ENCODE measurements at places on chromosomes 6 and 20. TPM values are rescaled to one million over a fixed set of nuclear protein-coding genes. Genes with fewer than 3 reads are reported as not detected.

- no peak for DNase-seq
Measured at GRCh38 chr6:10528158-10528981, 7.2 kb downstream of the GCNT2 start.

IPCEF1 gene
- total RNA-seq: 0.40 TPM

SIRPG gene
- not detected for total RNA-seq

RBPJL gene
- not detected for total RNA-seq

KCNK16 gene
- total RNA-seq: not detected

SNAP91 gene
- total RNA-seq: not detected

KIFC1 gene
- 0.25 TPM for total RNA-seq

RCAN2 gene
- total RNA-seq: 108 TPM

GRCh38 chr20:52270001-52270606, 78.5 kb upstream of the ZFP64 start:
- no peak for DNase-seq

BCLAF1 gene
- total RNA-seq: 94.6 TPM

GRCh38 chr6:121260651-121261102, 73.6 kb downstream of the TBC1D32 start:
- peak; percentile 21 for DNase-seq

PRDM1 gene
- 1.9 TPM for total RNA-seq

NRN1 gene
- total RNA-seq: 12.8 TPM

DNA sequence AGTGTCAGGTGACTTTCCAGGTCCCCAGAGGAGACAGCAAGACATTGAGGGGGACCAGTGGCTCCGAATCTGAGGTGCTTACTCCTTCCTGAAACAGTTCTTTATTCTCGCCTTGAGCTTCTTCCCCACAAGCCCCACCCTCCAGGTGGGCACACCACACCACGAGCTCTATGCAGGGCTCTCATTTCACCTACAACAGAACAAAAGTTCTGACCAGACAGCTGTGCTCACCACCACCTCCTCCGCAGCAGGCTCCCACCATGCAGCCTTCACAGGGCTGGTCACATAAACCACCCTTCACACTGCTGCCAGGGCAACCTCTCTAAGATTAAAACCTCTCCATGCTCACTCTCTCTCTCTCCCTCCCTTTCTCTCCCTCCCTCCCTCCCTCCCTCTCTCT, 384.5 kb upstream of the ARID1B start:
- no peak for DNase-seq

SULF2 gene
- total RNA-seq: 11.6 TPM

- no peak for DNase-seq
Measured at GRCh38 chr20:43941476-43942200, 27.0 kb downstream of the TOX2 start.

DNA sequence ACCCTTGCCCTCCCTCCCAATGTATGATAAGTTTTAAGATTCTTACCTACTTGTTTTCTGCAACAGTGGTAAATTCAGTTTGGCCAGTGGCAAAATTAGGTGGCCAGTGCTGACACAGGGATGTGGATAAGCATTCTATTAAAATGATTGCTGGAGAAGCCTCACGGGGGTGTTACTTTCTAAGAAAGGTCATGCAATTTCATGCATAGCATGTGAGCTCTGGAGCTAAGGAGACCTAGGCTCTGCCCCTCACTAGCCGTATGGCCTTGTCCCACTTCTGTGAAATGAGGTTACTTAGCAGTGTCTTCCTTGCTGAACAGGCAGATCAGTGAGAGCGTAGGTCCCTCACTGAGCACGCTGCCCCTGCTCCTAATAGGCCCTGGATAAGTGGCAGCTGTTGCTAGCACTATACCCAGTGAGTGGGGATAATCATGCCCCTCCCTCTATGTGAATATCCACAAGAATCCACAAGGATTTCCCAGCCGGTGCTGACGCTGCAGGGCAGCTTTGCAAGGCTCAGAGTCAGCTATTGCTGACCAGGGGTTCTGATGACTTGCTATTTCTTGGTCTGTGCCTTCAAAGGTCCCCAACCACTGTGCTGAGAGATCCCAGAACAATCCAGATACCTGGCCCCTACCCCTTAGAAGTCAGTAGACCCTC, 86.5 kb upstream of the MRPS10 start:
- no peak for DNase-seq

DNA sequence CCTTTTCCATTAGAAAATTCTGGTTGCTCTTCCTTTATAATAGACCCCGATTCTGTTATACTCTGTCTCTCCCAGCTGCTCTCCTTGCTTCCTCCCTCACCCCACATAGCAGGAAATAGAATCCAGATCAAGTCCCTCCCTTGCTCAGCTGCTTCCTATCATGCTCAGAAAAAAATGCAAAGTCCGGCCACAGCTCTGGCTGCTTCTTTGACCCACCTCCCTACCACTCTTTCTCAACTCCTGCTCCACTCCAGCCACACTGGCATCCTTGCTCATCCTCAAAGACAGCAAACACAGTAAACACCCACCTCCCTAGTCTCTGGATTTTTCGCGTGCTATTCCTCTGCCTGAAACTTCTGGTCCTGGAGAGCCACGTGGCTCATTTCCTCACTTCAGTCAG, 9.1 kb upstream of the SLC22A16 start:
- no peak for DNase-seq

RPL10A gene
- 676 TPM for total RNA-seq

GHRH gene
- not detected for total RNA-seq

MOCS1 gene
- 24.2 TPM for total RNA-seq

DNA sequence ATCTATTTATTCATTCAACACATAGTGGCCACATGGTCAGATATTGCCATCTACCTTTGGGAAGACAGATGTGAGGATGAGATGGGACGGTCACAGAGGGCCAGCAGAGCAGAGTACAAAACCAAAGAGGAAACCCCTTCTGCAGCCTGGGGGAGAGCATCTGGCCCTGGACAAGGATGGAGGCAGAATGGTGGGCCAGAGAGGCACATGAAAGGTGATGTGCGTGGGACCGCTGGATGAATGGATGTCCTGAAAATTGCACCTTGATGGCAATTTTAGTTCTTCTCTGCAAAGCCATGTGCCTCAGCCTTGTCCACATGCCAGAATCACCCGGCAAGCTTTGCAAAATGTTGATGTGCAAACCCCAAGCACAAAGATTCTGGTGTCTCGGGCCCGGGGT, 77.4 kb upstream of the CD93 start:
- no peak for DNase-seq

DNA sequence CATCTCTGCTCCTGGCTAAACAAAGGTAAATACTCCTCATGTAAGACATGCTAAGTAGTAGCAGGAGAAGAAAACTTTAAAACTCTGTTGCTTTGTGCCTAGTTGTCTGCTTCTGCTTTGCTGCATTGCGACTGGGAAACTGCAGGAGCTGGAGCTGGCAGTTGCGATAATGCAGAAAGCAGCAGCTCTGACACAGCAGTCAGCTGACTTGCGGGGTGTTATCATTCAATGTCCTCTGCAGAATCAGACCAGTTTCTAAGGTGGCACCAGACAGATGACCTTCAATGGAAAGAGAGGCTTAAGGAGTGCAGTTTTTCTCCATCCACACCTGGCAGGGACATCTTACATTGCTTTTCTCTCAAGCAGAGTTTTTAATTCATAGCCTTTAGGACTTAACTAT, 69.9 kb upstream of the SOX4 start:
- no peak for DNase-seq

- DNase-seq: no peak
Measured at GRCh38 chr6:17621003-17621402, 20.9 kb downstream of the FAM8A1 start.

- DNase-seq: no peak
Measured at GRCh38 chr6:11426571-11426970, 111.0 kb upstream of the TMEM170B start.

- no peak for DNase-seq
Measured at GRCh38 chr20:25248786-25249172, 894 bp downstream of the PYGB start.

- DNase-seq: no peak
Measured at GRCh38 chr20:8798505-8798904, 270.4 kb upstream of the PLCB4 start.

GRCh38 chr6:112384511-112384910, 37.4 kb downstream of the RFPL4B start:
- DNase-seq: no peak

DNA sequence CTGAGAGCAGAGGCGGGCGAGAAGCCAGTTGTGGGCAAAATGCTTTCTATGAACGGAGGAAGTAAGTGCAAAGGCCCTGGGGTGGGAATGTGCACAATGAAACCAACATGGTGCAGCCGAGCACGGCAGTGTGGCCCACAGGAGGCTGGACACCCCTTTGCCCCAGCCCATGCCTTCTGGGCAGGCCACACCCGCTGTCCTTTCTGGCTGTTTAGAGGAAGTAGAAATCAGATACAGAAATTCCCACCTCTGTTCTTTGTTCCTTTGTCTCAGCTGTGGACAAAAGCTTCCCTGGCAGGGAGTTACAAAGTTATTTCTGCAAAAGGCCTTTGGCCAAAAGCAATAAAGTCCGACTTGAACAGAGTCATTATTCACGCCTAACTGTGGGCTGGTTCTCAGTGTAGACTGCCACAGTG, 11.9 kb downstream of the SULF2 start:
- no peak for DNase-seq

DNA sequence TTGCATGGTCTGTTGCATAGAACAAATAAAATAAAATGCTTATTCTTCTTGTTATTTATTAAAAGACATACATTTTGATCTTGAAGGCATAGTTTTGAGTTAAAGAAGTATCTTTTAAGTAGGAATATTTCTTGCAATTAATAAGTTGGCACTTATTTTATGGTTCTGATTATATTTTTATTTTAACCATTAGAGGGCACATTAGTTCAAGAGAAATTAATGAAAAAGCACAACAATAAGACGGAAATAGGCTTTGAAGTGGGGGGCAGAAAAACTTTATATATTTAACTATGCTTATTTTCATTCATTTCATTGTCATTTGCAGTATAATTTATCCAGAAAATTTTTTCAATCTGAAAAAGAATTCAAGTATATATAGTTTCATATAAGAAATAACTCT, 44.2 kb upstream of the MAP3K7 start:
- DNase-seq: no peak

CTNNBL1 gene
- total RNA-seq: 44.0 TPM

DNA sequence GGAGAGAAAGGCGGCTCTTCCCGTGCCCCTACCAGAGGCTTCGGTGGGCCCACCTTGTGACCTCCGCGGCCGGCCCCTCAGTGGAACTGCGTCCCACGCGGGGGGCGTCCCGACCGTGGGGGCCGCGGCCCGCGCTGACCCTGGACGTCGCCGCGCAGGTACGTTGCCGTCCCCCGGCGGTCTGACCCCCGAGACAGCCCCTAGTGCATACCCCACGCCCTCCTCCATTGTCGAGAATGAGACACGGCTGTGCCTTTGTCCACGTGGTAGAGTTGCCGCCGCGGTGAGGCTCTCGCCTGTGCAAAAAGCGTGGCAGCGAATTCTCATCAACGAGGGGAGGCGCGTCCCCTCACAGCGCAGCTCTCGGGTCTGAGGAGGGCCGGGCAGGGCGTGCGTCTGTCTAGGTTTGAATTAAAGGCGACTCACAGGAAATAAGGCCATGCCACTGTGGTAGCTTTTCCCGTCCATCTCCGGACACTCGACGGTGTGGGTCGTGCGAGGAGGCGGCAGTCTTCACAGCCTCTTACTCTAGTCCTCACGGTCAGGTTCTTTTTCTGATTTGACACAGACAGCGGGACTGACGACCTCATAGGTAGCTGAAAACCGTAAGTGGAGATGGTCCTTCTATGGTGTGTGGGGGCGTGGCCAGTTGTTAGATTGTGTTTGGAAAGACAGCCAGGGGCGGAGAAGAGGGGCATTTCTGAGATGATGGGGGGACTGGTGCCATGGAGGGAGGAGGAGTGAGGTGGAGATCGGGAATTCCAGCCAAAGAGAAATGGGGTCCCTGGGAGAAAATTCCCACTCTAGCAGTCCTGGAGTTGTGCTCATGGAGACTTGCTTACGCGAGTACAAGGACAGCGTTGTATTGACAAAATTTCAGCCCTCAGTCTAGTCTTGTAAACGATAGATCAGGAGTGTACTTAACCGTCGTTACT, 580 bp downstream of the NXT1 start:
- peak; percentile 75 for DNase-seq

SPAG4 gene
- total RNA-seq: 1.4 TPM

GRCh38 chr6:168381726-168382458, 59.1 kb upstream of the SMOC2 start:
- no peak for DNase-seq

DNA sequence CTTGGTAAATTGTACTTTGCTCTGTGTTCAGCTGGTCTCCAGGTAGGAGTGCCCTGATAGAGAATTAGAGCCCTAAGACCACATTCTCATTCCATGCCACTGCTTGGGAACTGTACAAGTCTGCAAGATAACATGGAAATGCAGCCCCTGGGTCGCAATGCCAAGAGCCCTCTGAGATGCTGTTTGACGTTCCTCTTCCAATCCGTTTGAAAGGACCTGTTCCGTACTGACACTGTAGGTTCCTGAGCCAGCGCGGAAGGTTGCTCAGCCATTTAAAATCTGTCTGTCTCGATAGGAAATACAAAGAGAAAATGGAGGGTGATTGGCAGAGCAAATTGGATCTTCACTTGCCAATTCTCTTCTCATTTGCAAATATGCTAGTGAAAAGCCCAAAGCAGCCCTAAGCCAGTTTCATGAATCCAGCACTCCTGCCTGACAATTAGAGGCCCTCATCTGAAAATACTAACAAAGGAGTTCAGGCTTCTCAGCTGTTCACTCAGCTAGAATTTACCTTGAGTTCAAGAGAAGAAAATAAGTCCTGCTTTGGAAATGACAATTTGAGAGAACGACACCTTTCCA, 100.6 kb upstream of the AFDN start:
- DNase-seq: no peak

DNA sequence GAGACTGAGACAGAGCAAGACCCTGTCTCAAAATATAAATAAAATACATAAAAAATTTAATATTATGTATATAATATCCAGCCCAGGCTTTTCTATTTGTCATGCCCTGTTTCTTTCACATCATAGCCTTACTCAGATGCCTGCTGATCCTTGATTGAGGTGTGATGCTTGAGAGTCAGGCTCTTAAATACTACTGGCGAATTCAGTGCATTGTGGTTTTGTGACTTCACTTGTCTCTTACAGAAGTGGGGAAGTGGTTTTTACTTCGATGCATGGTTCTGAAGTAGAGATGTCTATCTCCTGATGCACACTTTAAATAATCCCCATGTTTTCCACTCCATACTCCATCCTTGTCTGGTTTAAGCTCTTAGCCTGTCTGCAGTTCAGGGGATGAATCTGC, 29.1 kb downstream of the ASXL1 start:
- no peak for DNase-seq

DNA sequence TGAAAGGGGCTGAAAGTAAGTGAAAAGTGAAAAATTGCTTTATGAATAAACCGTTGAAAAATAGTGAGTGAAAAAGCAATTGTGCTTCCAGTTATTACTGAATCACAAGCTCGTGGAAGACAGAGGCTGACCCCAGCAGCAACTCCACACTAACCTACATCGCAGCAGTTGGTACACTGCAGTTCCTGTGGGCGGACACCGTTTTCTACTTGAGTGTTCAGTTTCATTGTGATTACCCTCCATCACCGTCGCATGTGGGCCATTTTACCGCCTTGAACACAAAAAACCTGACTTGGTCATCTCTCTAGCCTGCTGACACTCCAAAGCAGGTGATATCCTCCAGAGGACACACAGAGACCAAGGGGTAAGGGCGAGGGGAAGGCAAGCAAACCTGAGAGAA, 28.4 kb downstream of the PRDM1 start:
- DNase-seq: no peak
